ENCODE measurements at places on chromosomes 6 and 20.
A peak's percentile ranks its signal among the peaks of the same experiment; 100 is the strongest.

GRCh38 chr6:114785235-114786127 lies 442.7 kb upstream of the HS3ST5 start:
- DNase-seq: no peak

DNA sequence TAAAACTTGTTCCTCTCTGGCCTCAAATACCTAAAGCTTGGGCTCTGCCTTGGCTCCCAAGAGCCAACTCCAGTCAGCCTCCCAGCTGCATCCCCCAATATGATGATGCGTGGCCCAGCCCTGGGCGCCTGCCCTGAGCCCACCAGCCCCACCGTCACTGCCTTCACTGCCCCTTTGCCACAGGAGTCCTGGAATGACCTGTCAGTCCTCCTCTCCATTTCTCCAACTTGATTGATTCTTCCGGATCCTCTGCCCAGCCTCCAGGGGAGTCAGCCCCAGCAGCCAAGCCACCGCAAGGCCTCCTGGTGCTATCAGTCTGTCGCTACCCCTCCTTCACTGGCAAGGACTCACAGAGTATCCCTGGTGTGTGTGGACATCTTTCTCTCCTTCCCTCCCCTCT lies 96.7 kb upstream of the PMEPA1 start:
- DNase-seq: no peak

- DNase-seq: peak; percentile 51
Observed at GRCh38 chr6:134111062-134111677, 58.7 kb upstream of the SLC2A12 start.

DNA sequence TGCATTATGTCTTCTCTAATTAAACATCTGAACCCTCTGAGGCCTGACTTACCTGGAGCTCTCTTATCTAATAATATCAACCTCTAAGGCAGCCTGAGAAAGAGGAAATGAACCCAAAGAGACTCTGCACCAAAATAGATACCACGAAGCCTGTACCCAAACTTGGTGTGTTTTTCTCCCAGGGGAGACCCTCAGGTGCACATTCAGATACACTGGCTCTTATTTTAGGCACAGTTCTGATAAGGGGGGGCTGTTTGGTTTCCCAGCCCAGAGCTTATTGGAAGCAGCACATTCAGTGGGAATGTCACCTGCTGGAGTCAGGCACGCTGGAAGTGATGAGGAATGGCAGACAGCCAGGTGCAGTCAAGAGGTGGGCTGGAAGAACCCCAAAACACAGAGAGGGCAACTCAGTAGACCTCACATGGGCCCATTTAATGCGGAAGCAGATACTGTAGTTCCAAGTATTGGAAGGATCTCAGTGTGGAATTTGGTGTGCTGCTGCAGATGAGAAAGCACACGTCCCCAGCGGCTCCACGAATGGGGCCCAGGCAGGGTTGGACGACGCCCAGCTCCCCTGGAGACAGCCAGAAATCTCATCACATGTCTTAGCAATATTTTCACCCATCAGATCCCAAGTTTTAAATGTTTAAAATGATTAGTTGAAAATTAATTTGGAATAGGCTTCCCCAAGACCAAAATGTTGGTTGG lies 9.7 kb upstream of the CCR6 start:
- no peak for DNase-seq

GRCh38 chr20:19274412-19275015 lies 62.1 kb downstream of the SLC24A3 start:
- no peak for DNase-seq

GRCh38 chr6:46381057-46381456 lies 110.2 kb downstream of the RCAN2 start:
- no peak for DNase-seq

DNA sequence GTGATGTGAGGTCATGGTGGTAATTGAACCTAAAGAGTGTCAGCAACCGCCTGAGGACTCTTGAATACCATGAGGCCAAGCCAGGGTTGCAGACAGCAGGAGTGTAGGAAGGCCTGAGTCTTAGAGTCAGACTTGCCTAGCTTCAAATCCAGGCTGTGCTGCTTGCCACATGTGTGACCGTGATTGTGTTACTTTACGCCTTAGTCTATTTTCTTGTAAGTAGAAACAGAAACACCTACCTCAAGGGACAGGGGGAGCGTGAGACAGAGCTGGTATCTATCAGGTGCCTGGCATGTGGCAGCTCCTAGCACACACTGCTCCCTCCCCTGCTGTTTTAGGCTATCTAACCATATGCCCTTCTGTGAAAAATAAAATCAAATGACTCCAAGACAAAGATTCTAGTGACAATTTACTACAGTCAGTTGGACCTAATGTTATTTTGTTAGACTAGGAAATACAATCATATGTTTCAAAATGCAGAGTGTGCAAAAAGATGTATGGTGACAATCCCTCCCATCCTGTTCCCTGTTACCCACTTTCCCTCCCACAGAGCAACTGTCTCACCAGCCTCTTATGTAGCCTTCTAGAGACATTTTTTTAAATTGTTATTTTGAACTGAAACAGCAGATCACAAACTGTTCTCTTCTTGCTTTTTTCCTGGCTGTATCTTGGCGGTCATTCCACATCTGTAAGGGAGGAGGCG lies 21.7 kb downstream of the TAF8 start:
- DNase-seq: no peak

DNA sequence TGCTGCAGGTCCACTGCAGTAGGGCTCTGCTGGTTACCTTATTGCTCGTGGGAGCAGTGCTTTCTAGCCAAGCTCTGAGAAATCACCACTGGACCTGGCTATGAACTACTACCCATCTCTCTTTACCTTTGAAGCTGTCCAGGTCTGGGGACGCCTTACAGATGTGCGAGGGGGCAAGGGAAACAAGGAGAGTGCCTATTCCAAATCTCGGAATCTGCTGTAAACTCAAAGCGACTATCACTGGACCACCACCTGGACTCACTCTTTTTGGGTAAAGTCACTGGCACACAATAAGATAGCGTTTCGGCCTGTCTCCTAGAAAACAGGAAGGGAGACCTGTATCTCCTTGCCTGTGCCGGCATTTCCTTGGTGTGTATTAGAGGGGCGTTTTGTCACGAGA lies 5.3 kb downstream of the NRN1 start:
- DNase-seq: no peak

- DNase-seq: no peak
Observed at GRCh38 chr20:22763257-22763906, 179.0 kb upstream of the FOXA2 start.

- no peak for DNase-seq
Observed at GRCh38 chr6:24255676-24256075, 102.2 kb downstream of the DCDC2 start.

GRCh38 chr6:113356139-113356538 lies 501.0 kb upstream of the MARCKS start:
- no peak for DNase-seq

Measured in BE2C (cell line).